GM12891 (cell line): ENCODE measurements at places on chromosomes 7 and 10.
A peak's percentile ranks its signal among the peaks of the same experiment; 100 is the strongest.

GRCh38 chr7:54260941-54261371 lies 281.2 kb upstream of the VSTM2A start:
- no peak for DNase-seq

GRCh38 chr7:94590526-94591162 lies 65.3 kb downstream of the SGCE start:
- DNase-seq, result no peak

DNA sequence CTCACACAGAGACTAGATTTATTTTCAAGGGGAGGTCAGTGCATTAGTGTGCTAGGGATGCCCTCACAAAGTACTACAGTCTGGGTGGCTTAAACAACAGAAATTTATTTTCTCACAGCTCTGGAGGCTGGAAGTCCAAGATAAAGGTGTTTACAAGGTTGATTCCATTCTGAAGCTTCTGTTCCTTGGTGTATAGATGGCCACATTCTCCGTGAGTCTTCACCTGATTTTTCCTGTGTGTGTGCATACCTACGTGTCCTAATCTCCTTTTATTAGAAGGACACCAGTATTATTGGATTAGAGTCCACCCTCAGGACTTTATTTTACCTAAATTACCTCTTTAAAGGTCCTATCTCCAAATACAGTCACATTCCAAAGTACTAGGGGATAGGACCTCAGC lies 91.7 kb upstream of the FRMD4A start:
- no peak for DNase-seq

DNA sequence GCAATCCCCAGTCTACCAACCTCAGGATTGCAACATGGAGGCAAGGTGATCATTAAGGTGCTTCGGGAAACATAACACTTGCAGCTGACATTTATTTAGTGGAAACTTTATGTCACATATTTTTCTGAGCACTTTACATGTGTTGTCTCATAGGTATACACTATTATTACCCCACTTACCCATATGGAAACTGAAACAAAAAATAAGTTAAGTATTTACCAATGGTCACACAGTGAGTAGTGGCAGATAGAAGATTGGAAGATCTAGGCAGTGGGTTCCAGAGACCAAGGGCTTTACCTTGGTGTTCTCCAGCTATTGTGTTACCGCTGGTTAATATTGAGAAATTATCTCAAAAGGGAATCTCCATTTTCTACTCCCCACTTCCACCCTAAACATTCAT lies 1279.1 kb upstream of the SORCS1 start:
- no peak for DNase-seq

DNA sequence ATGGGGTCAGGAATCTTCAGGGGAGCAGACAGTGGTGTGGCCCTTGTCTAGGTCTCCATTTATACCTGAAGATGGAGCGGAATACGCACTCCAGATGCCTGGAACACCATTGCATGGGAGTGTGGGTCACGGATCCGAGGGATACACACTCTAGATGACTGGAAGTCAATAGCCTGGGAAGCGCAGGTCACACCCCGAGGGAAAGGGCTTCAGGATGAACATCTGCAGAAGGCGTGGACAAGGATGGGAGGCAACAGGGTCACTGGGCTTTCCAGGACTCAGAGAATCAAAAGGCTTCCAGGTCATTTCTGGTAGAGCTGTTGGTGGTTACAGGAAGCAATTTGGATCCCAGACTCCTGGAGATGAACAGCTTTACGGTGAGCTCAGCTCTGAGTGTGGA lies 382.2 kb upstream of the KLF6 start:
- DNase-seq, result no peak

GRCh38 chr7:110177463-110177862 lies 913.5 kb upstream of the LRRN3 start:
- no peak for DNase-seq

GRCh38 chr7:128192497-128193142 lies 48.5 kb upstream of the LEP start:
- DNase-seq, result no peak

DNA sequence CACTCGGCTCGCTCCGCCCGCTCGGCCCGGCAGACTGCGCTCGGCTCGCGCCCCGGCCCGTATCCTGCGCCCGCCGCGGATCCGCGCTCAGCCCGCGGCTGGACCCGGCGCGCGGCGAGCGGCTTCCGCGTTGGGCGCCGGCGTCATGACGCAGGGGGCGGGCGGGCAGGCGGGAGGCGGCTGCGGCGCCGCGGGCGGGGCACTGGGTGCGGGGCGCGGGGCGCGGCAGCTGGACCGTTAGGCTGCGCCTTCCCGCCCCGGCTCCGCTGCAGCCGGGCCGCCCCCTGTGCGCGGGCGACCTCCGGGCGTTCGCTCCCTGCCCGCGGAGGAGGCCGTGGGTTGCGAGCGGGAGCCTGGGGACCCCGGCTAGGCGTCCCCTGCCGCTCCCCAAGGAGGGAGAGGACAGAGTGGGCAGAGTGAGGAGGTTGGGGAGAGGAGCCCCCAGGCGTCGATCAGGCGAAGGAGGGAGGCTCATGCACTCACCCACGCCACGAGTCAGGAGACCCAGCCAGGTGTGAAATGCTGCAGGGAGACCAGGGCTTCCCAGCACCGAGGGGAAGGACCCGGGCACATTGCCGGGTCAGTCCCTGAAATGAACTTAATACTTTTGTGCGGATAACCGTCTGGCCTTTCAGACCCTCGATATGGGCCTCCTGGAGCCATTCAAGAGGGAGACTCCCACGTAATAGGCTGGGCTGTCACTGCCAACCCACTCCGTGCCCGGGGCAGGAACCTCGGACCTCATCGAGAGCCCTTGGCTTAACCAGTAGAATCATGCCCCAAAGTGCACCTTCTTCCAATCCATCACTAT lies at the start of gene PIP4K2A:
PIP4K2A (minus strand) TSS at position 100 of the 811 bp plus-strand sequence. CDS start 252 bp downstream, outside the sequence.
- peak; percentile 76 for DNase-seq

- no peak for DNase-seq
These were observed 159.7 kb downstream of the RTKN2 start for GRCh38 chr10:62108759-62109586.

DNA sequence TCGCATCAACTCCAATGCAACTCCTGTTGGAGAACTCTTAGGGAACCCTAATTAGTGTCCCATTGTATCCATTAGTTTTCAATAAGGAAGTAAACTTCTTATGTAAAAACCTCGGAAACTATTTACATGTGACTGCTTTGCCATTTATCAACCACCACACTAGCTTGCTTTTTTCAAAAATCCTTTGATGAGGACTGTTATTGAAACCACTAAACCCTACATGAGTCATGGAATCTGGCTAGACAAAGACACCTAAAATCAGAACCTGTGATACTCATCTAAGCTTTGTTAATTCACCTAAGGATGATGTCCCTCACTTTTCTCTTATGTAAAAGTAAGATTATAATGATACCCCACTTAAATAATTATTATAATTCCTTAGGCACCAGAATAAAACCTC lies 414.1 kb upstream of the ETV1 start:
- no peak for DNase-seq
